ENCODE measurements at places on chromosomes 7 and 10. TPM values are rescaled to one million over a fixed set of nuclear protein-coding genes. Genes with fewer than 3 reads are reported as not detected.

Gene JAKMIP3
- total RNA-seq = 1.6 TPM

GRCh38 chr7:31096877-31097258 lies 44.8 kb downstream of the ADCYAP1R1 start:
- DNase-seq = no peak

Gene OR13A1
- not detected for total RNA-seq

DNA sequence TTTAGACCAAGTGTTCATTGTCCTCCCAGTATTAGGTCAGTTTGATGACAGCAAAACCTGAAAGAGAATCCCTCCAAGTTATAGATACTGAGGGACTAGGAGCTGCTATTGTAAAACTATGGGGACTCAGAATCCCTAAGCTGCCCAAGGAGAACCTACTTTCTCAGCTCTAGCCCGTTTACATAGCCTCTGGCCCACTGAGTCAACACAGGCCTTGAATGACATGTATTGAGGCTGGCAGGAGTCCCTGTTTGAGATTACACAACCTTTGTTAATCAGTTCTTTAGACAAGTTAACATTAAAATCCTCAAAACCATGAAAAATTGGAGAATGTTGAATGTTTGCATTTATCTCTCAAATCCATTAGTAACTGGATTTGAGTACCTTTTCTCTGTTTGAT lies 1079.0 kb downstream of the KCNMA1 start:
- DNase-seq = peak; percentile 32

Gene AKR1C3
- total RNA-seq = 28.1 TPM

- DNase-seq = peak; percentile 6
Measured at GRCh38 chr7:95245828-95246500, 78.4 kb downstream of the PON1 start.

DNA sequence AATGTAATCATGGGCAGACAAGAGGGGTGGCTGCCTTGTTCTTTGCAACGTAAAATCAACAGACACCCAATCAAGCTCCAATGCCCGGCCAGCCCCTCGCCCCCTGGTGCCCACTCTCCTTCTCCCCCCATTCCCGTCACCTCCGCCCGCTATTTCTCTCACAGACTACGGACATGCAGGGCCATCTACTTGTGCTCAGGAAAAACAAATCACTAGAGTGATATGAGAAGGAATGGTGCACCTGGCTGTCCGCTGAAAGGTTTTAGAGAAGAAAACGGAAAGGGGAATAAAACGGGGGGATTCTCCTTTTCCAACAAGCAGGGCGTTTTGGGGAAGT lies 396 bp downstream of the GRM8 start:
- no peak for DNase-seq

DNA sequence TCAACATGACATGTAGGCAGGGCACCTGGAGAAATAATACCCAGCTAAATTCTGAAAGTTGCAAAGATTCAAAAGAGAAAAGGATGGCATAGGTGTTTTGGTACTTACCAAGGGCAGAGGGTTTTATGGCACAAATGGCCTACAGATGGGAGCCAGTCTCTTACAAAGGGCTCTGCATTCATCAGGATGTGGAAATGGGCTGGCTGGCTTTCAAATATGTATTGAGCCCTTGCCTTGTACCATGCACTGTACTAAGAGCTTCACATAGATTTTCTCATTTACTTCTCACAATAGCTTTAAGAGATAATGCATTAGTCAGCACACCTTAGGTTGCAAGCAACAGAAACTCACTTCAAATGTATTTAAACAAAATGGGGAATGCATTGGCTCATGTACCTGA lies 327.1 kb downstream of the BICC1 start:
- DNase-seq = no peak

Gene SRGN
- 84.7 TPM for total RNA-seq

Gene FOXP2
- 2.4 TPM for total RNA-seq

Gene GPR141
- total RNA-seq = not detected

DNA sequence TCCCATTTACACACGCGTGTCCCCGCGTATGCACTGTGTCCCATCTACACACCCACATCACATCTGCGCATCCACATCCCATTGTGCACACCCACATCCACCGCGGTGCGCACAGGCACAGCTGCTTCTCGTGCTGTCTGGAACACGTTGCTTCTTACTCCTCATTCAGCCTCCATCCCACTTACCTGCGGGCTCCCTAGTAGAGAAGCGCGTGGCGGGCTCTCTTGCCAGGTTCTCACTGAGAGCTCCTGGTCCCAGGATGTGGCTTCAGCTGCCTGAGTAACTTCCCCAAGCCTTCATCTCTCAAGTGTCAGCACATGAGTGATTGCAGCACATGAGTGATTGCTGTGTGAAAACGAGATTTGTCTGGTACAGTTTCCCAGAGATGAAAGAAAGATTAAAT lies 117.8 kb downstream of the TRRAP start:
- no peak for DNase-seq

- DNase-seq = no peak
Measured at GRCh38 chr7:132817949-132818348, 241.7 kb upstream of the PLXNA4 start.

- peak; percentile 76 for DNase-seq
Measured at GRCh38 chr7:43260980-43261878, 148.8 kb downstream of the HECW1 start.

Gene CYP2W1
- not detected for total RNA-seq

DNA sequence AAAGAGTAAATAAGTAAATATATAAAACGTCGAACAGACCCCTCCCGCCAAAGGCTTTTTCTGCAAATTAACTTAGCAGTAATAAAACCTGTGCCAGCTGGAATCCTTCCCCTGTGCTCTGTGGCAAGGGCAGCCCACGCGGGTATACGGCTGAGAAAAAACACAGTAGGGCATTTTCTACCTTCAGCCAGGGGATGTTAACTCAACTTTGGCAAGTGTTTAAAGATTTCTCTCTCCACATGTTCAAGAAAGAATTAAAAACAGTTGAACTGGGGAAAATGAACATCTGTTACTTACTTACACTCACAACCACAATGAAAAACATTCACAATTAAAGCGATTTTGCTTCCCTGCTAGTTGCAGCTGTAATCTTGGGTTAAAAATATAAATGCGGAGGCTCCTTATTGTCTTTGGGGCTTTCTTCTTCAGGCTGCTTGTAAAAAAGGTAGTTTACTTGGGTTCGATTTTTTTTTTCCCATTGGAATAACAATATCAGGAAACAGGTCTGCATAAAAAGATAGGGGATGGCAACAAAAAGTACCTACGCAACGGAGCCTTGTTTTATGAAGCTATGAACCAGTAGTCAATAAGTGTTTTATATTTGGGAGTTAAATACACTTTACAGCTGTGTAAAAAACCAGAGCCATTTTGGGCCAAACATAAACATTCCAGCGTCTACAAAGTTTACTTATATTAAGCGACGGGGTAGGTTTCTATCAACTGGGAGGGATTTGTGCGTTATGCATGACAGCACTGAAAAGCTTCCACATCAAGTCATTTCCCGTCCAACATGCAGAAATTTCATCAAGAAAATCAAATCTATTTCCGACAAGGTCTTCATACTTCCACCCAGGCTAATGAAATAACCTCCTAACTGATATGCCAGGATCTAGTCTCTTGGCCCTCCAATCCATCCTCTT lies 132.7 kb downstream of the TAX1BP1 start:
- DNase-seq = no peak

DNA sequence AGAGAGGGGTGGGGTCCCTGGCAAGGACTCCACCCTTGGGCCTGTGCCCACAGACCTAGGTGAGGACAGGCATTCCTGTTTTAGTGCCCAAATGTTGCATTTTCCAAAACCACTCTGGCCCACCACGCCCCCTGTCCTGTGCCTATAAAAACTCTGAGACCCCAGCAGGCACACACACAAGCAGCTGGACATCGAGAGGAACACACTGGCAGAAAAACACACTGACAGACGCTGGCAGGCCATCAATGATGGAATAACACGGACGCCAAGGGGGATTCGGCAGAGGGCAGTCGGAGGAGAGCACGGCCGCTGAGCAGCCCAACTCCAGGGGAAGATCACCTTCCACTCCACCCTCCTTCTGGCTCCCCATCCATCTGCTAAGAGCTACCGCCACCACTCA lies 386.9 kb upstream of the AUTS2 start:
- no peak for DNase-seq

DNA sequence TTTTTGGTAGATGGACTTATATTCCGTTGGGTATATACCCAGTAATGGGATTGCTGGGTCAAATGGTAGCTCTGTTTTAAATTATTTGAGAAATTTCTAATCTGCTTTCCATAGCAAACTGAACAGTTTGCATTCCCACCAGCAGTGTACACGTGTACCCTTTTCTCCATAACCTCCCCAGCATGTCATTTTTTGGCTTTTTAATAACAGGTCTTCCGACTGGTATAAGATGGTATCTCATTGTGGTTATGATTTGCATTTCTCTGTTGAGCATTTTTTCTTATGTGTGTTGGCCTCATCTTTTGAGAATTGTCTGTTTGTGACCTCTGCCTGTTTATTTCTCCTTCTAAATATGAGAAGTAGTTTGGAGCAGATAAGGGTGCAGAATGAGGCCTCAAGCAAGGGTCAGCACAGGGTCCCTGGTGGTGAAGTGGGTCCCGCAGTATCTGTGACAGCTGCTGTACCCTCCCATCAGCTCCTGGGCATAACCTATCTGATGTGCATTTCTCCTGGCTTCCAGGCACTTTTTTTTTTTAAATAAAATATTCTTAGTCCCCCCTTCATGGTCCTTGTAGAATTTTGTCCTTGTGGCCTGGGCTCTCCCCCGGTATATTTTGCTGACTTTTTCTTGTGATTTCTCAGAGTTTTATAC lies 73.5 kb downstream of the PROSER2 start:
- no peak for DNase-seq

Gene CNTNAP2
- not detected for total RNA-seq

GRCh38 chr7:45450571-45451204 lies 123.5 kb upstream of the ADCY1 start:
- DNase-seq = no peak

Gene ITGA8
- 6.2 TPM for total RNA-seq

- peak; percentile 12 for DNase-seq
Measured at GRCh38 chr7:75885036-75885435, 6.2 kb downstream of the RHBDD2 start.

Gene PODXL
- total RNA-seq = 61.6 TPM

GRCh38 chr10:126491476-126491875 lies 103.2 kb upstream of the ADAM12 start:
- no peak for DNase-seq

Gene SPDYE16
- total RNA-seq = not detected

DNA sequence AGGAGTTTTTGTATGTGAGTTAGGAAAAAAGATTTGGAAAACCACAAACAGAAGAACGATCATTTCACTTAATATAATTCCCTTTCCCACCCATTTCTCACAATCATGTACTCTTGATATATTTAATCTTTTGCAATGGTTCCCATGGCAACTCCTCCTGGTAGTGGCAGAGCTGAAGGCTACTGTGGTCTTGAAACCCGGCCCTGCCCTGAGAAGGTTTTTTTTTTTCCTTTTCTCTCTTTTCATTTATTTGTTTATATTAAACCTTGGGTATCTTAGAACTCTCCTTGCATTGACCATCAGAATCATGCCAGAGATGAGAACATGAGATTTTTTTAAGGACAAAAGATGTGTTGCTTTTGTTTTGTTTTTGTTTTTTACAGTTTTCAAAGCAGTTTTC lies 566.1 kb upstream of the NRP1 start:
- DNase-seq = no peak

GRCh38 chr7:54802841-54803240 lies 43.8 kb upstream of the SEC61G start:
- no peak for DNase-seq

DNA sequence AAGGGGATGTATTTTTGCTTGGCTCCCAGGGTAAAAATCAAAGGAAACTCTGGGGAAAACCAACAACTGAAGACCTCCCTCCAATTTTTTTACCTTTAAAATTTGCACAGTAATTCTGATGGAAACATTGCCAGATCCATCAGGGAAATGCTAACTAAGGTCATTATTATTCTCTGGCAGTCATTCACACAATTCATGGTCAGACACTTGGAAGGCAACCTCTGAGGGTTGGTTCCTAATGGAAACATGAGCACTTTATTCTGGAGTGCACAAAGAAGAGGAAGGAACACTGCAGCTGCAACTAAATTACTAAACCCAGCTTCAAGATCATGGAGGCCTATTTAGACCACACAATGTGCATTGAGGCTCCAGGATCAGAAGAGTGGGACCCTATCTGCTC lies 34.2 kb downstream of the SRI start:
- DNase-seq = no peak

Gene ACTL6B
- total RNA-seq = not detected

DNA sequence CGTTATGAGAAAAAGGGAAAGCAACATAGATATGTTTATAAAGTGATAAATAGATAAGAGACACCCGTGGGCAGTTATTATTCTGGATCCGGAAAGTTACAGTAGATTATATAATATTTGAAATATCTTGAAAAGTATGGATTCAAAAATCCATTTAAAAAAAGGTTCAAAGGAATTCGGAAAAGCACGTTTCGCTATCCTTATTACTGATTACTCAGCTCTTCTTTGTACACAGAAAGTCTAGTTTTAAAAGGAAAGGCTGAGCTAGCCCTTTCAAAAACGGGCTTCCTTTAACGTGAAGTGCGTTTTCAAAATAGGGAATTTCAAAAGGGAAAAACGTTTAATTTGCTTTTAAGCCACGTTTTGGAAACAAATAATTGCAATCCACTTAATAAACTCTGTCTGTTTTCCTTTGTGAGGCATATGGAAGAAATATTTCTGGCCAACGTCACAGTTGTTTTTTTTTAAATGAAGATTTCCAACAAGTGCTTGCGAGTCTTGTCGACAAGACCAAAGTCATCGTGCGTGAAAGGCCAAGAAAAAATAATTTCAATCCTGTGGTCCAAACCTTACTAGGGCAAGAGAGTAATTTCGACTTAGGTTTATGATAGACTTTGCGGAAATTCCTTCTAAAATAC lies 2.2 kb upstream of the SKIDA1 start:
- DNase-seq = no peak

DNA sequence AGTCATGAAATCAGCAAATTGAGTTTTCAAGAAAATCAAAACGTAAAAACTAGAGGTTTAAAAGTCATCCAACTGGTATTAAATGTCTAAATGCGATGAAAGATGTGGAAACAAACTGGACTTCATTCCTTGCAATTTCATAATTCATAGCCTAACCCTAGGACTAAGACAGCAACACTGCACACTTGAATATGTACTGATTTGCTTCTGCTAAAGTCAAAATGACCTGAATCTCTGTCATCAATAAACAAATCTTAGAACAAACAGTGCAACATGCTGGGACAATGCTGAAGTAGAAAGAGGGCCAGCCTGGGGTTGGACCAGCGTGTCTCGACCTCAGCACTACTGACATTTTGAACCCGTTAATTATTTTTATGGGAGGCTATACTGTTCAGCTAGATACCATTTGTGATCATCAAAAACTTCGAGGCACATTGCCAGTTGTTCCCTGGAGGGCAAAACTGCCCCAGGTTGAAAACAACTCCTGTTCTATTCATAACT lies 47.1 kb downstream of the MYOF start:
- DNase-seq = no peak

DNA sequence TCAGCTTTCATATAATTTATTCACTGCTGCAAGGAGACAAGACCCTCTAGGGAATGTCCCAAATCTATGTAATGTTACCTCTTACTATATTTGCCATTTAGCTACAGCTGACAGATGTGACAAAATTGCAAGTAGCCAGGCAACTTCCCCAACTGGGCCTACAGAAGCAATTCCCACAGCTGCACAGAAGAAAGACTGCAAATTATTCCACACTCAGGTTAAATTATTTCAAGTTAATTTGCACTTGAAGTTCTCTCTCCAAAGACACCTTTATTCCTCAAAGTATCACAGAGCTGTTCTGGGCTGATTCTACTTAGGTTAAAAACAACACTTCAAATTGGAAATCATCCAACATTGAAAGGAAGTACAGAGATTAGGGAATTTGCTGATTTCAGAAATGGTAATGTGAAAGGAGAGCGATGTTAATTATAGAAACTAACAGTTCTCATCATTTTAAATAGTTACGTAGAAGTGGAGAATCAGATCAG lies 133.6 kb downstream of the THSD7A start:
- DNase-seq = no peak

All from right cardiac atrium (tissue), 5 donors.